ENCODE measurements at places on chromosomes 6 and 20.
A peak's percentile ranks its signal among the peaks of the same experiment; 100 is the strongest.

- DNase-seq, result peak; percentile 75
Observed at GRCh38 chr6:136113736-136114173, 136.4 kb downstream of the MTFR2 start.

GRCh38 chr20:39010496-39010895, 48.4 kb downstream of the DHX35 start:
- DNase-seq, result no peak

GRCh38 chr6:56996401-56996800, 41.5 kb downstream of the BEND6 start:
- DNase-seq, result no peak

- peak; percentile 76 for DNase-seq
Observed at GRCh38 chr6:18595774-18596530, 208.8 kb downstream of the RNF144B start.

- DNase-seq, result peak; percentile 92
Observed at GRCh38 chr6:12148317-12148801, 136.2 kb downstream of the HIVEP1 start.

GRCh38 chr6:154528310-154528915, 17.9 kb upstream of the CNKSR3 start:
- no peak for DNase-seq

DNA sequence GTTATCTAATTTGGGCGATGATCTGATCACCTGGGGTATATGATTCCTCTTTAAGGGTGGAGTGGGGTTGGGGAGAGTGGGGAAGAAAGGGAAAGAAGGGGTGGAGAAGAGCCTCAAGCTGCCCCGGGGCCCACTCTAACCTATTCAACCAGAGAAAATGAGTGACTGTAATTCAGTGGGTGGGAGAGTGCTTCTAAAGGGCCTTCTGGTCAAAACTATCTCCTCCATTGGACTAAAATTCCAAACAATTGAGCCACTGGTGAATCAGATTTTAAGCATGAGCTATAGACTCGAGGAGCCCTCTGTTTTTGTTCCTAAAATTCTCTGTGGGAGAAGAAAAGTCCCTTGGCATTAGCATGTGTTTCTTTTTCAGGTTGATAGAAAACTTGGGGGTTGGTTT, 296.8 kb downstream of the CLIC5 start:
- peak; percentile 75 for DNase-seq

- DNase-seq, result no peak
Observed at GRCh38 chr20:24362080-24362479, 107.3 kb upstream of the SYNDIG1 start.

- DNase-seq, result peak; percentile 24
Observed at GRCh38 chr20:10350188-10350842, 83.7 kb downstream of the MKKS start.

- DNase-seq, result no peak
Observed at GRCh38 chr20:10157549-10157948, 61.1 kb upstream of the SNAP25 start.

DNA sequence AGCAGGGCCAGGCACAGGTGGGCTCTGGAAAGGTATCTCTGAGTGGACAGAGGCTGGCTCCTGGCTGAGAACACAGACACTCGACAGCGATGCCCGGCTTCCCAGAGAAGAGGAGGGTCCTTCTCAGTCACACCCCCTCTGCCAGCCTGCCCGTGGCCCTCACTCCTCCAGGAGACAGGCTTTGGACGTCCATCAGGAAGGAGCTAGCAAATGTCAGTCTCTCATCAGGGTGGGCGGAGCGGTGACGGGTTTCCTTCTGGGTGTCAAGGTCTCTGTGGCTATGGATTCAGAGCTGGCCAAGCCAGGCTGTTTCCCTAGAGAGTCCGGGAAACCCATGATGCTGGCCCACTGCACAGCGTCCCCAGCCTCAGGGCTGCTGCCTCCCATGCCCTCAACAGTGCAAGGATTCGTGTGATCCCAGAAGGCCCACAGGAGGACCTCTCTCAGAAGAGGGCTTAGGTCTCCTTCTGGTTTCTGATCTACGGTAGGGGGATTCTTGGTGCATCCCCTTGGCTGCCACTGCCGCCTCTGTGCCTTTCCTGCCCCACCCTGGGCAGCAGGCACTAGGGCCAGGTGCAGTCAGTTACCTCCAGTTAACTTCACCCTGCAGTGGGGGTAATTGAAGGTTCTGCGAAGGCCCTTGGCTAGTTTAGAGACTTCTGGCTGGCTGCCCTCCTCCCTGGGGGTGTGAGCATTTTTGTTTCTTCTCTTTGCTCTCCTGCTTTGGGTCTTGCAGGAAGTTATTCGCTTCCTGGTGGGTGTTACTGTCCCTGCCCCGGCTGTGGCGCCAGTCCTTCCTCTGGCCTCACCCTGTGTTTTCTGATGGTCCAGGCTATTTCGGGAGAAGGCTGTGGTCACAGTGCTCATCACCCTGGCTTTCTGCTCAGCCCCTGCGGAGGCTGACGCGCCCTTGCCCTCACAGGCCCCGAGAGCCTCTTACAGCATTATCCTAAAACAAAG, 80.2 kb downstream of the CDH4 start:
- peak; percentile 42 for DNase-seq
